ENCODE measurements at places on chromosomes 4 and X.
A peak's percentile ranks its signal among the peaks of the same experiment; 100 is the strongest.

- DNase-seq: peak; percentile 80
Measured at GRCh38 chrX:74251006-74251930, 52.7 kb upstream of the ZCCHC13 start.

DNA sequence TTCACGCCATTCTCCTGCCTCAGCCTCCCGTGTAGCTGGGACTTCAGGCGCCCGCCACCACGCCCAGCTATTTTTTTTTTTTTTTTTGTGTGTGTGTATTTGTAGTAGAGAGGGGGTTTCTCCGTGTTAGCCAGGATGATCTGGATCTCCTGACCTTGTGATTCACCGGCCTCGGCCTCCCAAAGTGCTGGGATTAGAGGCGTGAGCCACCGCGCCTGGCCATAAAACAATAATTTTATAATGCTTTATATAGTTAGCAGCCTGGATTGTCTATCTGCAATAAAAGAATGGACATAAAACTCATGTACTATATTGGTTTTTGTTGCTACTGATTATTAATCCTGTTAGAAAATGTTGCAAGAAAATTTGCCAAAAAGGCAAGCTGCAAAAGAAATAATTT, 195.9 kb upstream of the BANK1 start:
- DNase-seq: no peak

DNA sequence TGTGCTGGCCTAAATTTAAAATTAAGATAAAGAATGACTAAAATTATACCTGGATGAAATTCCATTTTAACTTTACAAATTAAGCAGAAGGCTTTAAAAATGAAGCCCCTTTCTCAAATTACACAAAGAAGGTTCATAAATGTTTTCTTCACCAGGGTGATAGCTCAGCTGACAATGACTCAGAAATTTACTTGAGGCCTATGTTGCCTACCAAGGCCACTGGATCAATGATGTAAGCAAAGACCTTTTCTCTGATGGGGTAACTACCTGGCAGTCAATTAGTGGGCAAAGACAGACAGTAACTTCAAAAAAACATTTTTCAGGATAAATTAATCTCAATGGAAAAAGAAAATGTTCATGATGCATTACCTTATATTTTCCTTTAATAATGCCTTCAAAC, 23.9 kb upstream of the GPR34 start:
- no peak for DNase-seq

DNA sequence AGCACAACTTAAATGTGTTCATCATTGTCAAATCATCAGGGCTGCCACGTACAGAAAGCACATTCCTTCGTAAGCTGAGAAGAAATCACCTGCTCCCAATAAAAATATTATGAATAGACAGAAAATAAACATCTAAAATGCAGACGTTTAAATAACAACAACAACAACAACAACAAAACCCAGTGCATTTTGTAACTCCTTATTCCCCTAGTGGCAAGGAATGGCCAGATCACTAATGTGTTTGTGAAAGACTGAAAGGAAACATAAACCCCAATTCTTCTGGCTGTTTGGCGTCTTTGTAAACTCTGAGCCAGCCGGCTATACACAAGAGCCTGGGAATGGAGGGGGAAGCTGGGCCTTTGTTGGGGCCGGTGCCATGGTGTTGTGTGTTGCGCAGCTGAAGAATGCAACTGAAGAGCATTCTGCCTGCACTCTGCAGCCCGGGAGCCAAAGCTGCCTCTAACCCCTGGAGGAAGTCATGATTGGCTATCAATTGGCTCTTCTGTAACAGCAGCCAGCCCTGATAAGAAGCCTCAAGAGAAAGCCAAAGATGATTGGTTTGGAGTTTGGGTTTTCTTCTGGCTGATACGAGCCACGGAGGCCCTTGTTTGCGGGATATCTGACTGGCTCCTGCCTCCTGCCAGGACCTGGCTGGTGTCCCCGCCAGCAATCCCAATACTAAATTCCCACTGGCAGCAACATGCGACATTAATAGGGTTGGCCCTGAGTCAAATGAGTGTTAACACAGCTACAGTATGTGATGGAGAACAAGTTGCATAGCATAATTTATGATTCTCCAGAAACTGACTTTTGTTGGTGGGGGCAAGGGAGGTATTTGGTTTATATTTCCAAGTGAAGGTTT, 89.7 kb upstream of the TFDP3 start:
- DNase-seq: no peak

DNA sequence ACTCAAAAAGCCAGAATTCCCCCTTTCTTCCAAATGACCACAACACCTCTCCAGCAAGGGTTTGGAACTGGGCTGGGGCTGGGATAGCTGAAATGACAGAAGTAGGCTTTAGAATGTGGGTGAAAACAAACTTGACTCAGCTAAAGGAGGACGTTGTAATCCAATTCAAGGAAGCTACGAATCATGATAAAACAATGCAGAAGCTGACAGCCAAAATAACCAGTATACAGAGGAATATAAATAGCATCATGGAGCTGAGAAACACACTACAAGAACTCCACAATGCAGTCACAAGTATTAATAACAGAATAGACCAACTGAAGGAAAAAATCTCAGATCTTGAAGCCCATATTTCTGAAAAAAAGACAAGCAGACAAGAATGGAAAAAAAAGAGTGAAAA, 95.8 kb upstream of the TET2 start:
- DNase-seq: no peak

DNA sequence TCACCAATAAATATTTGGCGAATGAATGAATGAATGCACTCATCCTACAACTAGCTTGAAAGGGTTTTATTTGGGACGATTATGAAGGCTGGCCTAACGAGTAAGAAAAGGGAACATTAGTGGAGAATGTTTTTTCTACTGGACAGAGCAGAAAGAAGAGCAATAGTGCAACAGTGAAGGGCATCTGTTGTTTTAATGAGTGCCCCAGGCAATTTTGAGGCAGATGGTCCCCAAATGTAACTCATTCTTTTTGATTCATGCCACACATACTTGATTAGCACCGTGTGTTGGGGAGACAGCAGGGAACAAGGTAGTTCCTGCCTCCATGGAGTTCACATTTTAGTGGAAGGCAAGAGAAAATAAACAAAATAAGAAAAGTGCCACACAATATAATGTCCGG, 22.7 kb upstream of the INTS6L start:
- DNase-seq: no peak

DNA sequence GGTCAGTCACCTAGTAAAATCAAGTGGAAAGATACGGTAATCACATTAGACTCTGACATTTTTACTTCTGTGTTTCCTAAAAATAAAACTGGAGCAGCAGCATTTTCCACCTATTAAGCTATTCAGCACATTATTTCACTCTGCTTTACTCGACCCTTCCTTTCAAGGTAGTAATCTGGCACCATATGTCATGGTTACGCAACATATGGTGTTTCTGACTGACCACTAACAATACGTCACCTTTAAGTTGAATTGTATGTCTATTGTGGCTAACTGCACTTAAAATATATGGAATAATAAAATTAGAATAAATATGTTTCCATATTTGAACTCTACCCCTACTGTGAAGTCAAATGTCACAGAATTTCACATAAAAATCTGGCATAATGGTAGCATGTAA, 168.8 kb downstream of the CDS1 start:
- no peak for DNase-seq

- no peak for DNase-seq
Measured at GRCh38 chr4:126772662-126773061, 860.1 kb upstream of the INTU start.

- DNase-seq: no peak
Measured at GRCh38 chrX:13341491-13342101, 21.7 kb upstream of the ATXN3L start.

GRCh38 chr4:15186149-15186548, 183.9 kb downstream of the CPEB2 start:
- DNase-seq: no peak

DNA sequence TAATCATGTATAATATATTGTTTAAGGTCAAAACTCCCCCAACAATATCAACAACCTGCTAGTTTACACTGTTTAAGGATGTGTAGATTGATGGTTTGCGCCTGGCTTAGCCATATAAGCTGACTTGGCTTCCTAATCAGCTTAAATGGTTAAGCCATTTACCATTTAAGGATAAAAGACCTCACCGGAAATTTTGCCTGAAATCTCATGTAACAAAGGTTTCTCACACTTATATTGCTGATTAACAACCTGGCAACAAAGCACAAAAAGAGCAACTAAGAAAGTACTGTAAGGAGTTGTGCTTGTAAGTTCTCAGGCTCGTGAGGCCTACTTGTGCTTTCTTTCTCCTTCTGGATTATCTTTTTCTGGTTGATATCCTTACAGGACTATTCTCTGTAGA, 485.2 kb downstream of the GABRG1 start:
- no peak for DNase-seq

DNA sequence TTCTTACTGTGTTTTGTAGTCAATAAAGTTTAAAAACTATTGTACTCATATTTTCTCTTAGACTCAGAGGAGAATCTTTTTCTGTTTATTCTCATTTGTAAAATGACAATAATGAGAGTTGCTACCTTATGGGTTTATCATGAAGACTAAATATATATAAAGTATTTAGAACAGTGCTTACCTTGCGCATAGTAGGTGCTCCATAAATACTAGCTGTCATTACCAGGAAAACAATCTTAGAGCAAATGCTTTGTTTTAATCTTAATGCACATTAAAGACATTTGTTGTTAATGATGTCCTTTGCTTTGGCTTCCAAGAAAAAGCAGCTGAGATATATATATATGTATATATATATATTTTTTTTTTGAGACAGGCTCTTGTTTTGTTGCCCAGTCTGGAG, 44.9 kb downstream of the FIP1L1 start:
- DNase-seq: no peak

GRCh38 chr4:768995-769394, 56.9 kb downstream of the CPLX1 start:
- no peak for DNase-seq

DNA sequence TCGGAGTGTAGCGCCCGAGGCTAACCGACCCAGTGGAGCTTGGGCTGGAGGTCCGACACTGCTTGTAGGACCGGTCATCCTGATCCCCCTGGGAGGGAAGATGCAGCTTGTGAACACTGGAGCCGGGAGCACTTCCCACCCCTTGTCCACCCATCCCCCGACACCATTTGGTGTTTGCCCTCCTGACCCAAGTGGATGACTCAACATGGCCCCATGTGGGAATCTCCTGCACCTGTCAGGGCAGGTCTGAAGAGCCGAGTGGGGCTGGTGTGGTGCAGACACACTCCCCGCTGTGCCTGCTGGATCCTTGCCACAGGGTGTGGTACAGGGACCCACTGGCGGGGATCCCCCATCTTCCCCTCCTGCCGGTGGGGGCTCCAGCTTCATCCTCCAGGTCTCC, 90.0 kb upstream of the AFAP1 start:
- no peak for DNase-seq

DNA sequence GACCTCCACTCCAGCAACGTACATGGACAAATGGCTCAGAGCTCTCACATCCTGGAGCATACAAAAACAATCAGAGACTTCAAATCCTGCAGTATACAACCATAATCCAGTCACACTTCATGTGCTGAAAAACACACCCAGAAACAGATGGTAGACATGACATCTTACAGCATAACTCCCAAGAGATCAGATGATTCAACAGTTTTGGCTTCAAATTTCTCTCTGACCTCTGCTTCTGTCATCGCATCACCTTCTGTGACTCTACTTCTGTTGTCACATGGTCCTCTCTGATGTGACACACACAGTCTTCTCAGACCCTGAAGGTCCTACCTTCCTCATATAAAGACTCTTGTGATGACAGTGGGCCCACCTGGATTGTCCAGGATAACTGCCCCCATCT, 18.5 kb downstream of the SUV39H1 start:
- DNase-seq: no peak

- no peak for DNase-seq
Measured at GRCh38 chr4:123896446-123897071, 500.0 kb downstream of the SPRY1 start.

DNA sequence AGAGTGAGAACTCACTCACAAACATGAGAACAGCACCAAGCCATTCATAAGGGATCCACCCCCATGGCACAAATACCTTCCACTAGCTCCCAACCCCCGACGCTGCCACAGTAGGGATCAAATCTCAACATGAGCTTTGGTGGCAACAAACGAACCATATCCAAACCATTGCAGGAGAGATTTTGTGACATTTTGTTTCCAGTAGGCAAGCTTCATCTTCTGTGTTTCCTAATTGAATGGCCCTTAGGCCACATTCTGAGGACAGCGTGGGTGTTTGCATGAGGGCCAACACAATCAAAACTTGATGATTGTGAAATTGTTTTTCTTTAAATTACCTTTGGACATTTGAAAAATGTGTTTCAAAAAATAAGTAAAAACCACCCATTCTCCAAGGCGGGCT, 102.6 kb upstream of the LNX1 start:
- no peak for DNase-seq

- no peak for DNase-seq
Measured at GRCh38 chr4:3414421-3415279, 27.1 kb upstream of the HGFAC start.

- no peak for DNase-seq
Measured at GRCh38 chr4:80173841-80174240, 23.5 kb upstream of the PRDM8 start.

DNA sequence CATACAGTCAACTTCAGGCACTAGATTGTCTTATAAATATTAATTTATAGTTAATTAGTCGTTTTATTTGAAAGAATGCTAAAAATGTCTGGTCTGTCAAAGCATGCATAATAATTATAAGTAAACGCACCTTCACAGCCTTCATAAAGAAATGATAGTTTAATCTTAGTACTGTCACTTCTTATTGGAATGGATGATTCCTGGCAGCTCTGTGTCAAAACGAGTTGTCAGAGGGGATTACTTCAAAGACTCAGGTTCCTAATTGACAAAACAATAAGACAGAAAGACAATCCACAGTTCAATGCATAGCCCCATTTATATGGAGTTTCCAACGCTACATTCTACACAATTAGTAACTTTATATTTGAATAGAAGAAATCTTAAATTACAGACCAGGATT, 461.3 kb upstream of the TECRL start:
- DNase-seq: no peak

GRCh38 chr4:187883049-187883448, 112.5 kb upstream of the ZFP42 start:
- DNase-seq: no peak

DNA sequence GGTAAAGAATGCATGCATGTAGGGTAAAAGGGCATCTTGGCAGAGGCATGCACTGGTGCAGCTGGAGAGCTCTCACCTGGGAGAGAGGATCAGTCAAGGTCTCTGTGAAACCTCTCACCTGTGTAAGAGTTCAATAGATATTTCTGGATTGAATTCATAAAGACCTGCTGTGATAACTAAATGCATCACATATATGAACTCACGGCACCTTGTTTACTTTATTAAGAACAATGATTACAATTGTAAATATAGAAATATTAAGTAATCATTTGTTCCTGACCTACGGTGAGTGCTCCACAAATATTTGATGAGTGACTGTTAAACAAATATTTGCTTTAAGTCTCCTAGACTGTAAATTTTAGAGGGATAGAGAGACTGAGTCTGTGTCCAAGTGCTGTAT, 85.9 kb upstream of the PAQR3 start:
- DNase-seq: peak; percentile 21

Measured in HepG2 (cell line).